ENCODE measurements at places on chromosomes 1 and 21.

DNA sequence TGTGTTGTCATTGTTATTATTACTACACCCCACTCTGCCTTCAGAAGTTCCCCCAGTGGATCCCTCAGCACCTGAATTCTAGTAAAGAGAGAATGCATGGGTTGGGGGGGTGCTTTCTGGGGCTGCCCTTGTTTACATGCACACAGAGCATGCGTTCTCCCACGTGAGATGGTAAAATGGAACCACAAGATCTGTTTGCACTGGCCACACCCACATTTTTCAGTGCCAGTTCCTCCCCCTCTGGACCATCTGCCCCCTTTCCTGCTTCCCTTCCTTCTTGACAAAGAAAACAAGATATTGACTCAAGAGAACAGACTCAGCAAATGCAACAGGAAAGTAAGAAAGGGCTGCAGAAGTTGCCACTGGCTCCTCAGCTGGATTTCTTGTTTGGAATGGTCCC lies 8.9 kb downstream of the SLC6A17 start:
- DNase-seq, result no peak

- no peak for DNase-seq
Measured at GRCh38 chr1:183880531-183881243, 75.8 kb downstream of the RGL1 start.

- DNase-seq, result peak; percentile 95
Measured at GRCh38 chr1:153967107-153967999, at the start of gene CREB3L4. CREB3L4 (plus strand) TSS chr1:153967902; CDS start chr1:153968526, 624 bp downstream.

DNA sequence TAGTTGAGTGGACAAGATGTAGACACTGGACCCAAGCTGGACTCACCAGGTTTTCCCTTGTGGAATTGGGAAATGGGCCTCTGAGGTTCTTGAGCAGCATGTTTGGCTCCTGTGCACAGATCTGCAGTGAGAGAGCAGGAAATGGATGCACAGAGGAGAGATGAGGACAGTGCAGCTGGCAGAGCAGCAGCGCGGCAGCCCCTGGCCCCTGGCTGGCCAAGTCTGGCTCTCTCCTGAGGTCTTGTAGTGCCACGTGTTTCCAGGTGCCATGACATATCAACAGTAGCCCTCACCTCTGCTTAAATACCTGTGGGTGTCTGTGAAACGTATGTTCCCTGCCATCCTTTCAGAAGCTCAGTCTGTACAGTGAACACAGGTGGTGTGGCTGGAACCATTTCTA lies 19.2 kb upstream of the BCL10 start:
- DNase-seq, result no peak

GRCh38 chr1:225347123-225347683 lies 80.6 kb downstream of the LBR start:
- no peak for DNase-seq

DNA sequence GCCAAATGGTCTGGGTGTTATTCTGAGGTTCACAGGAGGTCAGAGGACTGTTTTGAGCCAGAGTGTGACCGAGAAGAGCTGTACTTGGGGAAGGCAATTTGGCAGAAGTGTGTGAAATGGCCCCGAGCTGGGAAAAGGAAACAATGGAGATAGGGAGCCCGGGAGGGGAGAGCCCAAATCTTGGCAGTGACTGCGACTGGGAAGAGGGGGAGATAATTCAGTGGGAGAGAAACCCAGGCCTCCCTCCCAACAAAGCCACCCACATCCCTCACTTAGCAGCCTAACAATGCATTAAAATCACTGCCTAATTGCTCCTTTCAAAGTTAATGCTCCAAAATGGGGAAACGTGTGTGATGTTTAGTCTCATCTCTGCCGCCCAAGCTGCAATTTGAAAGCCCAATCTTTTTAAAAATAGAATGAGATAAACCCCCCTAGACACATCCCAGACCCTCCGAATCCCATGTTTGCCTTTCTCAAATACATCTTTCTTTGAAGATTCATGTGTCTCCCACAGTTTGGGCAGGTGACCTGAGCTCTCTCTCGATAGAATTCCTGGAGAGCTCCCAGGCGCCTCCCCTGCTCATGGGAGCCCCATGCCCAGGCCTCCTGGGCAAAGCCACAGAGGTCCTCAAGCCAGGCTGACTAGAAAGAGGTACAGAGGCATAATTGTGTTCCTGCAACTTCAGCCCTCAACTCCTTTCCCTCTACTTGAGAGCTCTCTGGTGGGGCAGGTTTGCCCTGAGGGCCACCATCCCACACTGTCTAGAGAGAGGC lies 17.3 kb downstream of the LRRC52 start:
- no peak for DNase-seq

DNA sequence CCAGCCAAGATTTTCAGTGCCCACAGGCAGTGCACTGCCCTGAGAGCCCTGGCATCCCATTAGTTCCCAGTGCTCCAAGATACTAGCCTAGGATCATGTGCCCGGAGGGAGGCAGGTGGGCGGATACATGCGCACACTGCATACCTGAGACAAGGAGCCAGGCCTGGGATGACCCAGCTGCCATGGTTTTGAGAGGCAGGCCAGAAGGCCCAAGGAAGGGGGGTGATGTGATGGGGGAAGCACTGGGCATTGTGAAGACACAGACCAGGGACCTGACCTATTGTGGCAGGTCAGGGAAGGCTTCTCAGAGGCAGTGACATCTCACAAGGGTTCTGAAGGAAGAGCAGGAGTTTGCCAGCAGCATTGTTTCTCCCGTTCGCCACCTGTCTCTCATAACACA lies 3.6 kb downstream of the ZC3H12A start:
- no peak for DNase-seq

- DNase-seq, result peak; percentile 51
Measured at GRCh38 chr1:6498576-6499111, 7.2 kb upstream of the PLEKHG5 start.
